Tongue (tissue), 3 donors: ENCODE measurements at places on chromosomes 5 and 9. TPM values are rescaled to one million over a fixed set of nuclear protein-coding genes. Genes with fewer than 3 reads are reported as not detected.
A peak's percentile ranks its signal among the peaks of the same experiment; 100 is the strongest.

DNA sequence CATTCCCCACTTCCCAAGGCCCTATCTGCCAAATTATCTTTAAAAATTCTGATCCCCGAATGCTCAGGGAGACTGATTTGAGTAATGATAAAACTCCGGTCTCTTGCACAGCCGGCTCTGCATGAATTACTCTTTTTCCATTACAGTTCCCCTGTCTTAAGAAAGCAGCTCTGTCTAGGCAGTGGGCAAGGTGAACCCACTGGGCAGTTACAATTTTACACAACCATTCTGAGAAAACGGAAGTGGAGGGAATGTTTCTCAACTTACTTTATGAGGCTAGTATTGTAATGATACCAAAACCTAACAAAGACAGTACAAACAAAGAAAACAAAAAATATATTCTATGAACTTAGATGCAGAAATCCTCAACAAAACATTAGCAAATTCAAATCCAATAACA lies 100.0 kb downstream of the MCTP1 start:
- DNase-seq, result no peak

- peak; percentile 71 for DNase-seq
These were observed 1050.2 kb downstream of the CDH12 start for GRCh38 chr5:21802869-21803490.

GRCh38 chr5:43190755-43191603 lies 1.0 kb upstream of the NIM1K start:
- DNase-seq, result peak; percentile 55

DNA sequence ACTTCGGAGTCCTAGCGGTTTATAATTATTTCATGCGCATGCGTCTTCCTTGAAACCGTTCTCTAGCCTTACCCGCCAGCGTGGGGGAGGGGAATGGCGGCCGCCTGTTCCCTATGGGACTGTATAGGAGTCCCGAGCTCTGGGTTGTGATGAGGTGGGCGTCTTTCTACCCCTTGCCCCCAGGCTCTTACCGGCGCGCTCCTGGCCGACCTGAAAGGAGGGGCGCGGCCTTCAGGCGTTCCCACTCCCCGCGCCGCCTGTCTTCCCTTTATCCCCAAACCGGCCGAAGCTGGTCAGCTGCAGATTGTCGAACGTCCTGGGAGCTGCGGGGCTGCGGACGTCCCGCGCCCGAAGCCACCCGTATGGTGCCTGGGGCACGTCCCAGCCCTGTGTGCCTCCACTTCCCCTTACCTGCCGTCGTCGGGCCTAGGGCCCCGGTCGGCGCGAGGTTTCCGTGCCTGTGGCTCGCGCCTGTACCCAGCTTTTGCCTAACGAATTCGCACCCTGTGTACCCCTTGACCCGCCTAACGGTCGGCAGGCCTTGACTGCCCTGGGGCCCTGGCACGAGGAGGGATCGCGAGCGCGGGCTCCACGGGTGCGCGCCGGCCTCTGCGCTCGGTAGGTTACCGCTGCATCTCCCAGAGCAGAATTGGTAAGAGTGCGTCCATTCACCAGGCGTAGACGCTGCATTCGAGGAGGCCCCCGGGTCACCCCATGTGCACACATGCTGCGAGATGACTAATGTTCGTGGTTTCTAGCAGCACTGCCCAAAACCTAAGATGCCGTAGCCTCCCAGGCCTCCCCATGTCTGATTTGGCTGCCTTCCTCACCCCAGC lies 653 bp upstream of the HNRNPH1 start:
- DNase-seq, result no peak

DNA sequence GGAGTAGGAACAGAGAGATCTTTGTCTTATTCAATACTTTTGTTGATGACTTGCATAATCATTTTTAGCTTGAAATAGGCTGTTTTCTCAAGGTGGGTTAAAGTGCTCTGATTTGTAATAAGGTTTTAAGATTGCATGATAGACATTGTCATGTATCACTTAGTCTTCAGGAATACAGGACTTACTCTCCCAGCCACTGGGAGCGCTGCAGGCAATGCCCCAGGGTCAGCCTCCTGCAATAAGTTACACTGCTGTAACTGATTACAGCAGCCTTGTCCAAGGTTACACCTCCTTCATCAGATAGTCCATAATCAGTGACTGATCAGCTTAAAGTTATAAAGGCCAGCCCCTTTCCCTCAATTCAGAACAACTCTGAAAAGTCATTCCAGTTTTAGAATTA lies 218.6 kb downstream of the ESM1 start:
- no peak for DNase-seq

- no peak for DNase-seq
These were observed 32.7 kb downstream of the IER5L start for GRCh38 chr9:129145316-129145715.

Gene PCDHGB3
- total RNA-seq, result 5.7 TPM

Gene LCN10
- not detected for total RNA-seq

Gene ANKRD31
- 0.51 TPM for total RNA-seq

Gene PLPP7
- total RNA-seq, result 81.3 TPM

Gene SELENOP
- 185 TPM for total RNA-seq

Gene RAD17
- total RNA-seq, result 40.0 TPM
